ENCODE measurements at places on chromosomes 2 and 18.

GRCh38 chr2:25851740-25852503 is 26.4 kb downstream of the ASXL2 start:
- peak; percentile 66 for DNase-seq

DNA sequence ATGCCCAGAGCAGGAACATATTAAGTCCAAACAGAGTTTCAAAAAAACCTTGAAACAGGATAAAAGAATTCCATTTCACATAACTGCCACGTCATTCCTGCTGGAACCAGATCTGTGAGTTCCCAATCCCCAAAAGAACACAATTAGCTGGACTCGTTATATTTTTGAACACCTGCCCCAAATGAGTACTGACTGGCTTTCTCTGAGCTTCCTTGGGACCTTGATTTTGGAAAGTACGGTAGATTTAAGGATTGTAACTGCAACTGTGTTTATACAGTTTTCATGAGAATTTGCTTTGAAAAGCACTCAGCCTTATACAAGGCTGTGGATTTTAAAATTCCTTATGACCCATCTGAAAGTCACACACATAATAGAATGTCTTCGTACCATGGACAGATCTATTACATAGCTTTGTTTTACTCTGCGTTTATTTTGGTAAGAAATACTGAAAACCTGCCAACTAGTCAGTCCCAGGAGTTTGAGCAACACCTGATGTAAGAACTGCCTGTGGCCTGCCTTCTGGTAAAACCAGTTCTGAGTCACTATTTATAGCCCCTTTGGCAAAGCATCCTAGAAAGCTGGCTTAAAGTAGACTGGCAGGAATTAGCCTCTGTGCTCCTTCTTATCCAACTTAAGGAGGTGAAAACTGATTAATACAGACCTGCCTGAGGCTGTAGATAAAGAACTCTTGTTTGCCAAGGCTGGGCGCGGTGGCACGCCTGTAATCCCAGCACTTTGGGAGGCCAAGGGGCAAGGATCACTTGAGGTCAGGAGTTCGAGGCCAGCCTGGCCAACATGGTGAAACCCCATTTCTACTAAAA is 48.1 kb downstream of the MERTK start:
- DNase-seq, result no peak

DNA sequence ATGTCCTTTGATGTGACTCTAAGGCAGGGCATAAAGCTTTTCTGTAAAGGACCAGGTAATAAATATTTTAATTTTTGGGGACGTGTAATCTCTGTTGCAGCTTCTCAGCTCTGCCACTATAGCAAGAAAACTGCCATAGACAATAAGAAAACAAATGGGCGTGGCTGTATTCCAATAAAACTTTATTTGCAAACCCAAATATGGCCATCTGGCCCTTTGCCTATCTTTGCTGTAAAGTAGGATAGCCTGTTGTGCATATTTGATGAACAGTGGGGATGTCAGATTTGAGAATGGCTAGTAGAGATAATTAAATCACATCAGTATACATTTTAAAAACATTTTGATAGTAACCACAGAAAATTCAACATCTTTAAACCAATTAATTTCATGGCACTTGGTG is 95.6 kb upstream of the NOSTRIN start:
- DNase-seq, result no peak

DNA sequence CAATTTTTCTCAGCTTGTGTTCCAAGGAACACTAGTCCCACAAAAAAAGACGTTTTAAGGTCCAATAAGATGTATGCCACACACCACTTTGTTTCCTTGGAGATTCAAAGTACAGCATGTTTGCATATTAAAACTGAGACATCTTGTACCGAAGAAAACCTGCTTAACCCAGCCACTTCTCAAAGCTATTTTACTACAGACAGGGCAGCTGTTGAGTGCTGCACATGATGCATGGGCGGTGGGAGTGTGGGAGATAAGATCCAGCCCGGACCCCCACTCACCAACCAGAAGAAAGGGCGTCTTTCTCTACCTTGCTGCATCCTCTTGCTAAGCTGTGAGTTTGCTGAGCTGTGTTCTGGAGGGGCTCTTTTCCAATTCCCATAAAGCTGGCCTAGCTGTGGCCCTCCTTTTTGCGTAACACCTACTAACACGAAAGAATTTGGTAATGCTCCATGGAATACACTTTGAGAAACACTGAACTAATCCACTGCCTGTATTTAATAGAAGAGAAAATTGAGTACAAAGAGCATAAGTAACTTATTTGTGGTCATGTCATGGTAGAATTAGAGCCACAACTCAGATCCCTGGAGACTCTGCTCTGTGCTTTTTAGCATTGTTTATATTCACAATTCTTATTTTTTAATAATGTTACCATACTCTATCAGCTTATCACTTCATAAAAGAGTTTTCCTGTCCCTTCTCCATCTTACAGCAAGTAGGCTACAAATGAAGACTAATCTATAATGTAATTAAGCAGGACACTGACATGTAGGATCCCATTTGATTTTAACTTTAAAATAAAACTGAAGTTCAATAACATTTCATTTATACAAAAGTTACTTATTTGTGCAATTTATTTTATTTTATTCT is 90.0 kb downstream of the PLEKHM3 start:
- no peak for DNase-seq

- no peak for DNase-seq
These were observed 740.1 kb upstream of the FANCL start for GRCh38 chr2:58981237-58981636.

- no peak for DNase-seq
These were observed 62.9 kb downstream of the RPL31 start for GRCh38 chr2:101064868-101065549.

- no peak for DNase-seq
These were observed 267.6 kb downstream of the RBM43 start for GRCh38 chr2:150994076-150994475.
